ENCODE measurements at places on chromosomes 4 and X.

GRCh38 chrX:113274345-113274744 lies 433.7 kb upstream of the AMOT start:
- no peak for DNase-seq

DNA sequence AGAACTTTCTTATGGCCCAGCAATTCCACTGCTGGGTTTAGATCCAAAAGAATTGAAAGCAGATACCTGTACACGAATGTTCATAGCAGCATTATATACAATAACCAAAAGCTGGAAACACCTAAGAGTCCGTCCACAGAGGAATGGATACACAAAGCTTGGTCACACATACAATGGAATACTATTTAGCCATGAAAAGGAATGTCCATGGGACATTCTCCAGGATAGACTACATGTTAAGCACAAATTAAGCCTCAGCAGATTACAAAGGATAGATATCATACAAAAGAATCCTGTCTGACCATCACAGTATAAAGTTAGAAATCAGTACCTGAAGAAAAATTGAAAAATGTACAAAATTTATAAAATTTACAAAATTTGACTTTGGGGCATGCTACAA lies 12.7 kb upstream of the MAEA start:
- no peak for DNase-seq

DNA sequence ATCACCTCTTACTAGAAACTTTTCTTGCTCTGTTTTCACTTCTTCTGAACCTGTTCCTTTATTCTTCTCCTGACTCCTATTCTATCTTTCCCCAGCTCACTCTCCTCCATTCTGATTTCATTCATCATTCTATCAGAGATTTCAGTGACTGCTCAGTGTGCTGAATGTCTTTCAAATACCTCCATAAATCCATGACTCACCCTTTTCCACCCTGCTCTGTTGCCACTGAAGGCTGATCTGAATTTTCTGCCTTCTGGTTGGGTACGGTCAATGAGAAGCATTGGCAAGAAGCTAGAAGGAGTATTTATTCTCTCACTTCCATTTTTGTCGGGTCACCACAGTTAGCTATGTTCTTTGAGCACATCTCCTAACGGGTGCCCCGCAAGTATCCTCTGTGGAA lies 265.9 kb downstream of the CBLL2 start:
- no peak for DNase-seq

GRCh38 chr4:110492522-110492921 lies 16.6 kb downstream of the ENPEP start:
- no peak for DNase-seq

- DNase-seq = no peak
Measured at GRCh38 chr4:107719207-107719921, 670 bp downstream of the PAPSS1 start.

- DNase-seq = no peak
Measured at GRCh38 chrX:132369617-132370326, 119.1 kb downstream of the MBNL3 start.

GRCh38 chr4:148344352-148344751 lies 97.9 kb downstream of the NR3C2 start:
- DNase-seq = no peak

DNA sequence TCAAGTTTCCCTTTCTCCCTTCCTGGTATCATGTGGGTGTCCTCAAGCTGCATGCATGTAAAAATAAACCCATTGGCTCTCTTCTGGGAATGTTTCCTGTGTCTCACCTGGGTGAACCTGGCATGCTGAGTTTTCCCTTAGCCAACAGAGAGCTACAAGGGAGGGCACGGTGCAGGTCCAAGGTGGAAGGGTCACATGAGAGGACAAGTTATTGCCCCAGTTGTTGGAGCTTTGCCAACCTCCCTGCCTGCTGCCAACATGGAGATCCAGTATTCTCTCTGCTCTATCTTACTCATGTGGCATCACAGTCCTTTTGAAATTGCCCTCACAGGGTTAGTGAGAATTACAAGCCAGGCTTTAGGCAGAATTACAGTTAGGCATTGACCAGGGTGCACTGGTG lies 196.1 kb upstream of the GYPA start:
- no peak for DNase-seq

- DNase-seq = no peak
Measured at GRCh38 chr4:87232216-87232615, 11.8 kb upstream of the KLHL8 start.

DNA sequence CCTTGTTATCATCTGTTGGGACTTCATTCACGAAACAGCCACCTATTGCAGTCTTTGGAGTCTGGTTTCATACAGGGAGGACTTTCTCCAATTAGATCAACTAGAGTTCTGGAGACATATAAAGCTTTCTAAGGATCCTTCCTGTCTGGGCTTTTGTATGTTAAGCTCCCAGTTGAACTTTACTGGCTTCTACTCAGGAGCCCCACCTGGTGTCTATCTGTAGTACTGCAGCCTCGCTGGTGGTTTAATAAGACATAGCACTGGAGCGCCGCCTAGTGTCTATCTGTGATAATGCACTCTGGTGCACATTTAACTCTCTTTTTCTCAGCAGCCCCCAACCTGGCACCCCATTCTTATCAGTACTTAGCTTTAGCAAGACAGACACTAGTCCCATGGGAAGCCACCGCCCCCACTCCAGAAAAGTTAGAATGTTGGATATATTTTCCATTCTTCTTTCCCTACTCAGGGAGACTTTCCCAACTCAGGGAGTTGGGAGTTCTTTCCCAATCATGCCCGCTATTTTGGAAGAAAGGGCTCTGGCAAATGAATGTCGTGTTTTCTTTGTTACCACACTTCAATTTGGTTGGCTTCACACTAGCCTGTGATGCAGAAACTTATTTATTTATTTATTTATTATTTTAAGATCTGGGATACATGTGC lies 36.9 kb upstream of the SYTL4 start:
- no peak for DNase-seq

GRCh38 chr4:73661646-73662119 lies 41.4 kb upstream of the RASSF6 start:
- no peak for DNase-seq

GRCh38 chrX:56782791-56783449 lies 53.9 kb downstream of the NBDY start:
- no peak for DNase-seq

GRCh38 chrX:136750364-136750763 lies 30.4 kb downstream of the ARHGEF6 start:
- DNase-seq = no peak

DNA sequence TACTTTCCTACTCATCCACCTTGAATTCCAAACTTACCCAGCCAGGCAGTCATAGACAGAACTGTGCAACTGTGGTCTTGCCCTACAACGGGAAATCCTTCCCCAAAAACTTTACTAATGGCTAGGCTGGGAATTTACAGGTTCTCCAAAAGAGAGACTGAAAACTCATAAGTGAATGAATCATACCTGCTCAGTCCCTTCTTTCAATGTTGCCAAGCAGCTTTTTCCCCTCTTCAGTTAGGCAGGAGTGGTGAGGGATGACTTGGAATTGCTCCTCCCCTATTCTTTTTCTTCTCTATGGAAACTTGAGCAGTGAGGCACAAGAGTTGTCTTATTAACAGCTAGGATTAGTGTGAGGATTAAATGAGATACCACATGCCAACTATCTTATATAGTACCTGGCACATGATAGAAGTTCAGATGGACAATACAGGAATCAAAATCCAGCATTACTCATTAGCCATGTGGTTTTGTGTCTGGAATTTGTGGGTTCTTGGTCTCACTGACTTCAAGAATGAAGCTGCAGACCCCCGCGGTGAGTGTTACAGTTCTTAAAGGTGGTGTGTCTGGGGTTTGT lies 105.9 kb downstream of the TEX13A start:
- DNase-seq = no peak
